ENCODE measurements at places on chromosomes 13 and 19.

GRCh38 chr13:23618341-23618740 lies 48.1 kb downstream of the TNFRSF19 start:
- peak; percentile 96 for DNase-seq

DNA sequence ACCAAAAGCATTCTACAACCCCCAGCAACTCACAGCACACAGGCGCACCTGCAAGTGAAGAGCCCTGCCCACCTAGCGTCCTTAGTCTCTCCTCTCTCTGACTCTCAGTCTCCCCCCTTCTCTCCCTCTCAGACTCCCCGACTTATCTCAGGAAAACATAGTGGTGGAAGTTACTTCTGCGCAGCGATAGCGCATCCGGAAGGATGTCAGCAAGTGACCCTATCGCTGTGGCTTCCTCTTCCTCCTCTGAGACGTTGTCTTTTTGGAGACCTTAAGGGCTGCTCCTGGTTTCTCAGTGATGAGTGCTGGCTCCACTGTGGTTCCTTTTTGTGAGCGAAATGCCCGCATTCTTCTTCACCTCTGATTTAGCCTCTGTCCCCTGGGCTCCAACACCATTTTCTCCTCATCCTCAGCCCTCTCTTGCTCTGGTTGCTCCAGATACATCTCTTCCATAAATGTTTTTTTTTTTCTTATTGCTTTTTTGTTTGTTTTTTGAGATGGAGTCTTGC lies 1.4 kb upstream of the YIF1B start:
- no peak for DNase-seq

DNA sequence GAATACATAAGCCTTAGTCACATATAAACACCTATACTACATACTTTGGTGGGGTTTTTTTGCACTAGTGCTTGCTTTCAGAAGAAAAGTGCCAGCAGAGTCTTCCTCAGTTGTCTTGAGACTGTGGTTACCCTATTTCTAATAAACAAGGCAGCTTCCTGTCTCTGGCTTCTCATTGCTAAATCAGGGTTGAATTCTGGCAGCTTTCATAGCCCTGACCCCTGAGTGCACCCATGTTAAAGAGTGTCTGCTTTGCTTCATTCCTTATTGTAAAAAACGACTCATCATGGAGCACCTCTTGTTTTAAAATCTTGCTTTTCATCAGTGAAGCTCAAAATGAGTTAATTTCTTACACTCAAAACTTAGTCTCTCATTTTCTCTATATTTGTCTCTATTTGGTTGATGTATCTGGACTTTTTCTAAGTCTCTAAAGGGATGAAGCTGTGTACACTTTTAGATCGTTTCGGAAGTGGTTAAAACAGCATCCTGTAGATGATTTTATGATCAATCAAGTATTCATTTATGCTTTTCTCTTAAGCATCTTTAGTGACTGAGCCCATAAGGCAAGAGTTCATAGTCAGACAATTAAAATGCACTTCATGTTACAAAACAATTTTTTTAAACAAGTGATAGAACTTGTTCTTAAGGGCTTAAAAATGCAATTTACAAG lies 72.1 kb downstream of the KLF12 start:
- DNase-seq: no peak

DNA sequence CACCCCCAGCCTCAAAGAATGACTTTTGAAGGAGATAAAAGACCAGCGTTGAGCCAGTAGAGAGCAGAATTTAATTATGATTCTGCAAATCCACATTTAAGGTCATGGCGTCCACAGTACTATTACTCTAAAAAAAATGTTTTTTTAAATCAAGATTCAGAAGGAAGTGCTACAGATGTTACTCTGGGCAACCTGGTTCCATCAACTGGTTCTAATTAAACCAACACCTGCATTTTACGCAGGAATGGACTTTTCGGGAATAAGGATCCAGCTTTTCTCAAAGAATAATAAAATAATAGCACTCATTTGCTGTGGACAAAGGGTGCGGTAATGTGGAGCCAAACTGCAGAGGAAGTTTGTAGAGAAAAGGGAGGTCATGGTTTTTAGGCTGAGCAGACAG lies 62.9 kb upstream of the IPO5 start:
- DNase-seq: no peak

- DNase-seq: peak; percentile 39
Measured at GRCh38 chr13:33303855-33304597, 18.5 kb upstream of the STARD13 start.

- DNase-seq: no peak
Measured at GRCh38 chr13:27504868-27505194, 54.5 kb upstream of the MTIF3 start.

DNA sequence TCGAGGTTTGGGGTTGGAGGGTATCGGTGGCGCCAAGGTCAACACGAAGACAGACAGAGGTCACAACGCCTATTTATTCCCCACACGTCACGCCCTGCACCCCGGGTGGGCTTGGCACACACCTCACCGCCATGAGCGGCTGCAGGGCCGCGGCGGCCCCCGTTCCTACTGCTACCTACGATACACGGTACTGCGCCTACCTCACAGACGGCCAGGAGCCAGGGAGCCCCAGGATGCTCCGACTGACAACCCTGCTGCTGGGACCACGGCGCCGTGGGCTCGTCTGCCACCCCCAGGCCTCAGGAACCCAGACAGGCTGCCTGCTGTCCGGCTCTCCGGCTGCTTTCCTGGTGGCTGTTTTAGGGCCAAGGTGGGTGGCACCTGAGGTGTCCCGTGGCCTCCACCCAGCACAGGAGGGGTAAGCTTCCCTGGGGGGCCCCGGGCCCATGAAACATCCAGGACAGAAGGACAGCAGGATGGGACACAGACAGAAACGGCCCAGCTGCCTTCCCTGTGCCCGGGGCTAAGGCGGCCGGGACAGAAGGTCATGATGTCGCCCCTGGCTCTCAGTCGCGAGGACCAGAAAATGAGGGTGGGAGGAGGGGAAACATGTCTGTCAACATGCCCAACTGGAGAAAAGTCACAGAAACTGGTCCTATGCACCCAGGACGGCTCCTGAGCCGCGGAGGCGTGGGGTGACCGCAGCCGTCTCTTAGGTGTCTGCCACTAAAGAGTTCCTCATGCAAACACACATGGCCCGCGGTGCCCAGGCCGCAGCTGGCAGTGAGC lies 15.0 kb upstream of the SLC39A3 start:
- no peak for DNase-seq

- DNase-seq: peak; percentile 23
Measured at GRCh38 chr19:45123440-45123850, 30.5 kb downstream of the PPP1R37 start.

- no peak for DNase-seq
Measured at GRCh38 chr19:41703602-41704293, 4.7 kb upstream of the CEACAM5 start.

DNA sequence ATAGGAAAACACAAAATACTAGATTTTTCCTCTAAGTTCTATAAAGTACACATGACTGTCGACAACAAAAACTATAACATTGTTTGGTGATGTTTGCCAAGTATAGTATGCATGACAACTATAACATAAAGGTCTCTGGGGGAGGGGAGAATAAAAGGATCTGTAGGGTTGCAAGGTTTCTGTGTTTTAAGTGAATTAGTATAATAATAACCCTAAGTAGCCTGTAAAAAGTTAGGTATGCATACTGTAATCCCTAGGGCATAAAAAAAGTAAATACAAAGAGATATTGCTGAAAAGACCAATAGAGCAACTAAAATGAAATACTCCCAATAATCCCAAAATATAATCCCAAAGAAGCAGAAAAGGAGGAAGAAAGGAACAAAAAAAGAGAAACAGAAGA lies 14.6 kb downstream of the MYCBP2 start:
- DNase-seq: no peak

DNA sequence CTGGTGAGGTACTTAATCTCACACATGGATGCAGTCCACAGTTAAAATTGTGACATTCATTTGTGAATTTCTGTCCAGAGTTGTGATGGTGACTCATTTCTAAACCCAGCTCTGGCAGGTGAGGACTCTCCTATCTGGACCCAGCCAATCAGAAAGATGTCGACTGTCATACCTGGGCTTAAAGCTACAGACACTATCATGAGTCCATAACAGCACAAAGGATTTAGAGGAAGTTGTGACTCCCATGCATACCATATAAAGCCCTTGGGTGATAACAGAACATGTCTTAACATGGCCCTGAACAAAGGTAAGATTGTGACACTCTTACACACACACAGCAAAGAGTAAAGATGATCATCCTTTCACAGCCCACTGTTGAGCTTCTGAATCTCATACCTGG lies 59.7 kb upstream of the ZNF724 start:
- DNase-seq: no peak

DNA sequence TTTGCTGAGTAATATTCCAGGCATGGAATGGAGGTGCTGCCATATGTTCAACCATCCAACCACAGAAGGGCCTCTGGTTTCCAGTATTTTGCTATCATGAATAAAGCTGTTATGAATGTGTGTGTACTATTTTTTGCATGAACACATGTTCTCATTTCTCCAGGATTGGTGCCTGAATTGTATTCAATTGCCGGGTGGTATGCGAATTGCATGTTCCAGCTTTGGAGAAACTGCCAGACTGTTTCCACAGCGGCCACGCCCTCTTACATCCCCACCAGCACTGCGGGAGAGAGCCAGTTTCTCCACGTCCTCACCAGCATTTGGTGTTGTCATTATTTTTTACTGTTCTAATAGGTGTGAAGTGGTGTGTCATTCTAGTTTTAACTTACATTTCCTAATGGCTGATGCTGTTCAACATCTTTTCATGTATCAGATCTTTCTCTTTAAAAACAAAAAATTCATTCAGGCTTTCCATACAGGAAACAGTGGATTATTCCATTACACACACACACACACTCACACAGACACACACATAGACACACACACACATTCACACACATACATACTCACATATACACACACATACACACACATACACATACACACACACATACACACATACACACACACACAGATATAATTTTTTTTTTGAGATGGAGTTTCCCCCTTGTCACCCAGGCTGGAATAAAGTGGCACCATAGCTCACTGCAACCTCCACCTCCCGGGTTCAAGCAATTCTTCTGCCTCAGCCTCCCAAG lies 154.1 kb downstream of the PTPRS start:
- no peak for DNase-seq

DNA sequence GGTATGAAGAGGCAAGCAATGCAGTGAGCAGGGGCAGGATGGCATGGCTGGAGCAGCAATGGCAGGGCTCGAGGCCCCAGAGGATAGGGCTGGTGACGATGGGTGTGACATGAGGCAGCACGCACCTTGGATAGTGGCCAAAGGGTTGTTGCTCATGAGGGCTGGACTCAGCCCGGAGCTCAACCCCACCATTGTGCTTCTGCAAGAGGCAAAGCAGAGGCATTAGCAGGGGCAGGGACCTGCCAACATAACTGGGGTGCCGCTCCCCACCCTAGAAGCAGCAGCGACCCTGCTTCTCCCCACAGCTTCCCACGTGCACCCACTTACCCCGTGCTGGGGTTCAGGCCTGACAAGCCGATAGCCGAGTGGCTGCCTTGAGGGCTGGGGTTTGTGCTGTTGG lies 15.8 kb downstream of the ZNF574 start:
- peak; percentile 33 for DNase-seq

DNA sequence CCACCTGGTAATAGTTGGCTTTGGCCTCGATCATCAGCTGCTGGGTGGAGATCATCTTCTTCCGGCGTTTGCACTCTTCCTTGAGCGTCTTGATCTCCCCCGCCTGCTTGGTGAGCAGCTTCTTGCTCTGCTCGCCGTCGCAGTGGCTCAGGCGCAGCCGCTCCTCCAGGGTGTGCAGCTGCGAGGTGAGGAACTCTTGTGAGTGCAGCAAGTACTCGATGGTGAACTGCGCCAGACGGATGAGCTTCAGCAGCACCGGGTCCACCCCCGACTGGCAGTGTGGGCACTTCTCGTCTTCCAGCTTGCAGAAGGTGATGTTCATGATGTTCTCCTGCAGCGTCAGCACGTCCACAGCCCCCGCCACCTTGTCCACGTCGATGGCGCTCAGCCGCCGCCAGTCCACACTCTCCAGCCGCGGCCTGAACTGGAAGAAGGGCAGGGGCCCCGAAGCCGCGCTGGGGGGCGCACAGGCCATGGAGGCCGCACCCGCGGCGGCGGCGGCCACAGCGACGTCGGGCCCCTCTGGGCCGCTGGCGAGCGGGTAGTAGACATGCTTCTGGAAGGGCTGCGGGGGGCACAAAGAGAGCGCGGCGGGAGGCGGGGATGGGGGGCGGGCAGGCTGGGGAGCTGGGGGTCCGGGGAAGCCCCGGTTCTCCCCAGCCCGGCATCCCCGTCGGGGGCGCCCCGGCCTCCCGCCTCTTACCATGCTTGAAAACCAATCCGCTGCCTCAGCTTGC lies 3.0 kb downstream of the DZIP1 start:
- peak; percentile 69 for DNase-seq

GRCh38 chr19:55461974-55462626 lies 658 bp upstream of the ISOC2 start:
- peak; percentile 36 for DNase-seq

GRCh38 chr13:86839221-86839620 lies 832.0 kb upstream of the SLITRK5 start:
- DNase-seq: no peak

All from kidney tubule cell (primary cell).